ENCODE measurements at places on chromosomes 3 and 15. TPM values are rescaled to one million over a fixed set of nuclear protein-coding genes. Genes with fewer than 3 reads are reported as not detected.

GRCh38 chr3:49794431-49794830 lies 5.2 kb downstream of the CDHR4 start:
- H3K36me3 ChIP-seq: no peaks in the 10 kb centered on the region
- no peak overlapping the region for H3K4me3 ChIP-seq
- no peak overlapping the region for H3K27ac ChIP-seq

GRCh38 chr15:36758800-36759199 lies 179.4 kb downstream of the CDIN1 start:
- H3K27me3 ChIP-seq: no peaks in the 10 kb centered on the region
- H3K4me3 ChIP-seq: no peak overlapping the region
- H3K27ac ChIP-seq: no peak overlapping the region
- no peak for DNase-seq
- H3K36me3 ChIP-seq: no peaks in the 10 kb centered on the region

- DNase-seq: no peak
- H3K36me3 ChIP-seq: peaks cover 23% of the 10 kb centered on the region
- no peak overlapping the region for H3K4me3 ChIP-seq
- H3K27me3 ChIP-seq: no peaks in the 10 kb centered on the region
Measured at GRCh38 chr3:14175383-14176037, 2.9 kb downstream of the XPC start.

DNA sequence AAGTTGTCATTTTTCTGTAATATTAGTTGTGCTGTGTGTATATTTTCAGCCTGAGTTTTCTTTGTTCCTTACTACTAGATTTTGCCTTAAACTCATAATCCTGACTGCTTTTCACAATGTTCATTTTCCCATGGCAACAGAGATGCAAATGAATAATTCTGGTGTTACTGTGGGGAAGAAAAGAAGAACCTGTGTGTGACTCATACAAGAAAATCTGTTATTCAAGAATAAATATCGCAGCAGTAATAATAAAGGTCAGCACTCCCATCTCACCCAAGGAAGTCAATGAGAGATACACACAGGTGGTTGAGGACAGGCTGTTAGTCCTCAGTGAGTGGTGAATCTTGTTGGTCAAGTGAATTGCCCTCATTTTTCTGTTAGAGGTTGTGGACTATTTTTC lies 656.6 kb upstream of the NAALADL2 start:
- no peaks in the 10 kb centered on the region for H3K27me3 ChIP-seq
- no peak for DNase-seq

GRCh38 chr15:55630858-55631257 lies 42.7 kb upstream of the PYGO1 start:
- H3K27ac ChIP-seq: peak overlapping the region; percentile 89
- no peaks in the 10 kb centered on the region for H3K27me3 ChIP-seq
- H3K4me1 ChIP-seq: peaks cover 27% of the 10 kb centered on the region
- peak overlapping the region; percentile 26 for H3K4me3 ChIP-seq
- no peaks in the 10 kb centered on the region for H3K36me3 ChIP-seq

The GPR87 gene
- total RNA-seq: not detected

The PIERCE2 gene
- 3.7 TPM for total RNA-seq

The NOP10 gene
- total RNA-seq: 143 TPM
